ENCODE measurements at places on chromosomes 6 and 20.

DNA sequence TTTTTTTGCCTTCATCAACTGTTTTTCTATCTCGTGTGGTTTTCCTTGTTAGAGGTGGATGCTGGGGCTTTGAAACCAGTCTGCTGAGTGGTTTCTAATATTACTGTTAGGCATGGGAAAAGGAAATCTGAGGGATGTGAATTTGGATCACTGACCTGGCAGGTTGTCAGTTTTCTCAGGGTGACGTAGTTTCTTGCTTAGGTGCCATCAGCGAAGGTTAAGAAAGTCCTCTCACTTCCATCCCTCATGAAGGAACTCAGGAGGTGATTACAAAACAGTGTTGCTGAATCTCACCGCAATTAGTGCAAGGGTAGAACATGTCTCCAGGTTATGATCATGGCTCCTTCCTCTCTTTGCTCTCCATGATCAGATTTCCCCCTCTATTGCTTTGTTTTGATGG lies 135.9 kb downstream of the SOX4 start:
- DNase-seq = no peak

DNA sequence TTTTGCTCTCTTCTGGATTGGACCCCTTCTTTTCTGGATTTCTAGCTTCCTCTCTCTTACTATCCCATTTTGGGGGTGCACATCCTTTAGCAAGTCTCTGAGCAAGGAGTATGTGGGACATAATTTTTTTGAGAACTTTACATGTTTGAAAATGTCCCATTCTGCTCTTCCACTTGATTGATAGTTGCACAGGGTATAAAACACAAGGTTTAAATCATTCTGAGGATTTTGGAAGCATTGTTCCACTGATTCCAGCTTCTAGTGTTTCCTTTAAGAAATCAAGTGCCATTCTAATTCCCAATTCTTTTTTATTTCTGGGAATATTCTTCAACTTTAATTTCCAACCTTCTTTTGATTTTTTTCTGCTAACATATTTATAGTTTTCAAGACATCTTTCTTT lies 60.7 kb downstream of the APCDD1L start:
- DNase-seq = no peak

DNA sequence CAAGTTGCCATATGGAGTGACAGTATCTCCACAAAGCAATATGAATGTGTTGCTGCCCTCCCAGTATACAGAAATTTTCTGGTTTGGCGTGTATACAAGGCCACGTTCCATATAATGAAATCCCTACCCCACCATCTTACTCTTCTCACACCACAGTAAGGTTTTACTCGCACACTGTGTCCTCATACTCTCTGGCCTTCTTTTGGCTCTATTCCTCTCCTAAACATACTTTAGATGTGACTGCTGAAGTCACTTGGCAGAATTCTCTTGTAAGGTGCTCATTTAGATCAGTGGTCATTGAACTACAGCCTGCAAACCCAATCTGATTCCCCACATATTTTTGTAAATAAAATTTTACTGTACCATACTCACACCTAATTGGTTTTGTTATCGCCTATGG lies 123.2 kb downstream of the RFPL4B start:
- DNase-seq = no peak

DNA sequence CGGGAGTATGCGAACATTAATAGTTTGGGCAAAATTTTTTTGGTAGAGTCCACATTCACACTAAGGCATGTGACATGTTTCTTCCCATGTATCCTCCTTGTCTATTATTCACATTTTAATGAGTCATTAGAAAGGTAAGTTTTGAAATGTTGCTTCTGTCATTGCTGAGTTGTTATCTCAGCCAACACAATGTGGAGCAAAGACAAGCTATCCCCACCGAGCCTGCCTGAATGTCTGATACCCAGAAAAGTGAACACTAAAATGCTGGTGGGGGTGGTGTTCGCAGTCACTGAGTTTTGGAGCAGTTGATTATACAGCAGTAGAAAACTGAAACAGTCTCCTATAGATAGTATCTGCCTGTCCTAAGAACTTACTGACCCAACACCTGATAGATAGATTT lies 68.3 kb upstream of the ASF1A start:
- DNase-seq = no peak

- DNase-seq = peak; percentile 42
These were observed 12.1 kb upstream of the RAMACL start for GRCh38 chr6:166598441-166599138.

- DNase-seq = no peak
These were observed 143.6 kb downstream of the CD24 start for GRCh38 chr6:106830930-106831329.

DNA sequence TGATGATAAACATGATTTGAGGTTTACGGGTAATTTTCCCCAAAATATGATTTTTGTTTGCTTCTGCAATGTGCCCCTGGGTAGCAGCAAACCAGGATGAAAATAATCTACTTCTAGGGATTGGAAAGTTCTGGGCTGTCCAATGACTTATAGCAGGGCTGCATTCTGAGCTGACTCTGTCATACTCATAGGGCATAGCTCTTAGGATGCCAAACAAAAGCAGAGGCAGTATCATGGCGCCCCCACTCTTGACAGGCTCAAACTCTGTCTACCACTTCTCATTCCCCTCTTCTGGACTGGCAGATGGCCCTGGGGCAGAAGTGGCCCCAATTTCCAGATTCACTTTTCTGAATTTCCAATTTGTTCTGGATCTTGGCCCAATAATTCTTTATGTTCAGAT lies 10.3 kb downstream of the SERPINB1 start:
- DNase-seq = no peak

GRCh38 chr6:139895205-139895793 lies 520.9 kb upstream of the CITED2 start:
- DNase-seq = no peak

DNA sequence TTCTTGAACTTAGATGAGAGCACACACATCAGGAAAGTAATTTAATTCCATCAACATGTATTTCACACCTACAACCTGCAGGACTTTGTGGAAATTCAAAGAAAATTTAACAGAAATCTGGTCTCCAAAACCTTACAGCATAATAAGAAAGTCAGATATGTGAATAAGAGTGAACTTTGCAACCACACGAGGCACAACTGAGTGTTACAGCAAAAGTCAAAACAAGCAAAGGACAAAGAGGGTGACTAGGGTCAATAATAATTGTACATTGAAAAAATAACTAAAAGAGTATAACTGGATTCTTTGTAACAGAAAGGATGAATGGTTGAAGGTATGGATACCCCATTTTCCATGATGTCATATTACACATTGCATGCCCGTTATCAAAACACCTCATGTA lies 113.8 kb downstream of the MTFR2 start:
- DNase-seq = no peak

GRCh38 chr20:59690101-59690500 lies 85.8 kb downstream of the PHACTR3 start:
- no peak for DNase-seq

GRCh38 chr6:111741177-111741952 lies 131.9 kb downstream of the FYN start:
- no peak for DNase-seq

- no peak for DNase-seq
These were observed 7.9 kb downstream of the BPIFB3 start for GRCh38 chr20:33061658-33062028.

Data from endothelial cell (in vitro differentiated cells).